NCI-H1105 (cell line): ENCODE measurements at places on chromosomes 16 and 17.
A peak's percentile ranks its signal among the peaks of the same experiment; 100 is the strongest.

- no peak for DNase-seq
Observed at GRCh38 chr16:56950881-56951771, 10.6 kb upstream of the CETP start.

DNA sequence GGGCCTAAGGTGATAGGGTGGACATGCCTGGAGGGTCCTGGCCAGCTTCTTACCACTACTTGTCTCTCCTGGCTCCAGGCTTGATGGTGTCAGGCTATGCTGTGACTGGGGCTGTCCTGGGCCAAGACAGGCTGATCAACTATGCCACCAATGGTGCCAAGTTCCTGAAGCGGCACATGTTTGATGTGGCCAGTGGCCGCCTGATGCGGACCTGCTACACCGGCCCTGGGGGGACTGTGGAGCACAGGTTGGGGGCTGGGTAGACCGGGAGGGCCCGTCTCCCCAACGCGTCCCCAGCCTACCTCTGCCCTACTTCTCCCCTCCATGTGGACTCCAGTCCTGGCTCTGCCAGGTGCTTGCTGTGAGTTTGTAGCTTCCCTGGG is 4.5 kb downstream of the SPATA20 start:
- no peak for DNase-seq

DNA sequence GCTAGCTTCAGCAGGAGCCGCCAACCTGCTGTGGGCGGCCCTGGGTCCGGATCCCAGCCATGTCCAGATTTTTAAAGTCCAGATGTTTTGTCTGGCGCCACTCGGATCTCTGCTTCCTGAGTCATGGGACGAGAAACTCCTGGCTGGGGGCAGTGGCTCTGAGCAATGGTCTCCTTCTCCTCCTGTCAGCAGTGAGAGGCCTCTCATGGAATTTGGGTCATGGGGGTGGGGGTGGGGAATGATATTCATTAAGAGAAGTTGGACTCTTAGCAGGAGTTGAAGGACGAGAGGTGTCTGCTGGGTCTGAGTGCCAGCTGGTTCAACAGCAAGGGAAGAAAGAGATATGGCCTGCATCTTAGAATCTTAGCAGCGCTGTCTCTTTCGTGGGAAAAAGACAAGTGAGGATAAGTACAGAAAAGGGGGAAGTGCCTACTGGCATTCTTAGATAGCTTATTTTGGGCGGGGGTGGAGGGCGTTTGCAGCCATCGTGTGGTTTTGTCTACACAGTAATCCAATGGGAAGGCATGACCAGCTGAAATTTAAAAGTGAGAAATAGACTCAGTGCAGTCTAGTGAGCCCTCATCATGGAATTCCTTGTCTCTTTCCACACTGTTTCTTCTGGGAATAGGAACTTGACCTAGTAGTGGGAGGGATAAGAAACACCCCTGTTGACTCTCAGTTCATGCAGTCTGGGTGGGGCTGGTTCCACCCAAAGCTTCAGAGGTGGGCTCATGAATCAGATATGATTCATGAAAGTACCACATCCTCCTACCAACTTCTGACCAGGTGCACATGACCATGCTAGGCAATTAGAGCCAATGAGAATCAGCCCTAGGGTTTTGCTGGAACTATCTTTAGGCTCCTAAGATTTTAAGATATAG is 80.5 kb downstream of the MYH13 start:
- DNase-seq: no peak

DNA sequence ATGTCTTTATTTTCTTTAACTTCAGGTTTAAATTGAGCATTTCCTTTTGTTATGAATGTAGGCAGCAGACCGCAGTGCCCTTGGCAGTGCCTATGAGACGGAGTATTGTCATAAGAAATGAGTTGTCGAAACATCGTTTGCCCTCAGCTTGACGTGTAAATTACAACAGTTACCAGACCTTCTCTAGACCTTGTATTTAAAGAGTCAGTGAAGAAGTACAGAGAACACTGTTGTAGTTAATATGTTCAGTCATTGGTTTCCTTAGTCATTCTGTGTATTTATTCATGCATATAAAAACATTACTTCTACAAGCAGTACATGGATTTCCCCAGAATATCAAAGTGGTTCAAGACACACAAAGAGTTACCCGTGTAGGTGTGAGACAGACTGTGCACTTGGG is 19.0 kb downstream of the IRF8 start:
- DNase-seq: no peak

- DNase-seq: no peak
Observed at GRCh38 chr16:80330803-80331202, 210.0 kb upstream of the DYNLRB2 start.

DNA sequence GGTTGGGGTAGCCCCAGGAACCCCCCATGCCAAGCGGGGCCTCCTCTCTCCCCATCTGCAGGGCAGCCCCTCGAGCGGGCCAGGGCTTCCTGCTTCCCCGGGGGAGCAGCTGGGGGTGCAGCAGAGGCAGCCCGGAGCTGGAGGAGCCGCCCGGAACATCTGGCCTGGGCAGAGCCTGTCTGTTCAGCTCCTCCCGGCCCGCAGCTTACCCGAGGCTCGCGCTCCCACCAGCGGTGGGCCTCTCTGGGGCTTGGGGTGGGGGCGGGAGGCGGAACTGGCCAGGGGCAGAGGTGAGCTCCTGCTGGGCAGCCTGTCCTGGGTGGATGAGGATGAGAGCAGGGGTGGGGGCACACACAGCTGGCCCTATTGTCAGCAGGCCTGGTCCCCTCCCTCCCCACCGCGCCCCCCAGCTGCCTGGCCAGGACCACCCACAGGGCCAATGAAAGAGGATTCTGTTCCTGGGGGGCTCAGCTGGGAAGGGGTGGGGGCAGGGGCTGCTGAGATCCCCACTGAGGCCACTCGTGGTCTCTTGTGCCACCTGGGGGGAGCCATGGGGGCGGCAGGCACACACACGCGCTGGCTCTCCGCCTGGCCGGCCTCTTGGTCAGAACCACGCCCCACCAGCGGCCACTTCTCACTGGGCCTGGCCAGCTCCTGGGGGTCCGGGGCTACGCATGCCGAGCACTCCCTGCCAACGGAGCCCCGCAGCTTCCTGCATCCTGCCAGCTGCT is 34.7 kb downstream of the BAHCC1 start:
- DNase-seq: no peak

DNA sequence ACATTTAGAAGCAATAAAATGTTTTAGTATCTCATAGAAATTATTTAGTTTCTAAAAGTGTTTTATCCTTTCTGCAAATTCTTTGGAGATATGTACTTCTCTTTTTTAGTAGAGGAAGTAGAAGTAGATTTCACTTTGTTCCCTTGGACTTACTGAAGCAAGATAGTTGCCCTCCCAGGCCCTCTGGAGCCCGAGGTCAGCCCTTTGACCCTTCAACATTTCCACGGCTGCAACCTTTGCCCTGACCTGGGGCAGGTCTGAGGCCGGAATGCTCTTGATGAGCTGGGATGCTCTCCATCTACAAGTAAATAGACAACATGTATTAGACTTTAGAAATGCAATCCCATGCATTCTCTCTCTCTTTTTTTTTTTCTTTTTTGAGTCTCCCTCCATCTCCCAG is 167.5 kb downstream of the CDK5R1 start:
- no peak for DNase-seq

DNA sequence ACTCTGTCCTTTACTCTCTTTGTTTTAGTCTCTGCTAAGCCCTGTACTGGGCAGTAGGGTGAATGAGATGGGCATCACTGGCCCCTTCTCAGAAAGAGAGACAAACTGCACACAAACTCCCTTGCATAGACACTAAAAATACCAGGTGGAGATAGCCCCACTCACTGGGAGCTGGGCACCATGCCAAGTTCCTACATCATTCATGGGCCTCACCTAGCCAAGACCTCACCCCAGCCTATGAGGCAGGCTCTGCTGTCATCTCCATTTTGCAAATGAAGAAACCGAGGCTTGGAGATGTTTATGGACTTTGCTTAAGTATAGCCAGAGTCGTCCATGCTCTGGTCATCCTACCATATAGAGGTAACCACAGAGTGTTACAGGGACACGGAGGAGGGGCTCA is 499.8 kb upstream of the CDH11 start:
- DNase-seq: peak; percentile 7

GRCh38 chr16:13961099-13961811 is 41.3 kb downstream of the ERCC4 start:
- DNase-seq: no peak

DNA sequence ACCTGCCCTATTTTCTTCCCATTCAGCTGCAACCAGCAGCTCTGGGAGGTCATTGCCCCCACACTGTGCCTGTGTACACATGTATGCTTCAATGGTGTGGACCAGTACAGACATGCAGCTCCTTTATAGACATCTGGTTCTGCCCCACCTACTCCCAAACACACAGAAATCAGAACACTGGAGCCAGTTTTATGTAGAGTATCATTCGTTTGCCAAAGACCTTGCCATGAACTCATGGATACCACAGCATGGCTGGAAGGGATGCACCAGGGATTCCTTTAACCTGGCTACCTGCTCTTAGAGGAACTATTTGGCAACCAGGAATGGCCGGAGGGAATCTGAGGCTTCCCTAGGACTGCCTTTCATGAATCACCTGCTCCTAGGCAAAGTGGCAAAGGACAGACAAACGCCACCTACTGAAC is 60.4 kb downstream of the ZFHX3 start:
- no peak for DNase-seq

DNA sequence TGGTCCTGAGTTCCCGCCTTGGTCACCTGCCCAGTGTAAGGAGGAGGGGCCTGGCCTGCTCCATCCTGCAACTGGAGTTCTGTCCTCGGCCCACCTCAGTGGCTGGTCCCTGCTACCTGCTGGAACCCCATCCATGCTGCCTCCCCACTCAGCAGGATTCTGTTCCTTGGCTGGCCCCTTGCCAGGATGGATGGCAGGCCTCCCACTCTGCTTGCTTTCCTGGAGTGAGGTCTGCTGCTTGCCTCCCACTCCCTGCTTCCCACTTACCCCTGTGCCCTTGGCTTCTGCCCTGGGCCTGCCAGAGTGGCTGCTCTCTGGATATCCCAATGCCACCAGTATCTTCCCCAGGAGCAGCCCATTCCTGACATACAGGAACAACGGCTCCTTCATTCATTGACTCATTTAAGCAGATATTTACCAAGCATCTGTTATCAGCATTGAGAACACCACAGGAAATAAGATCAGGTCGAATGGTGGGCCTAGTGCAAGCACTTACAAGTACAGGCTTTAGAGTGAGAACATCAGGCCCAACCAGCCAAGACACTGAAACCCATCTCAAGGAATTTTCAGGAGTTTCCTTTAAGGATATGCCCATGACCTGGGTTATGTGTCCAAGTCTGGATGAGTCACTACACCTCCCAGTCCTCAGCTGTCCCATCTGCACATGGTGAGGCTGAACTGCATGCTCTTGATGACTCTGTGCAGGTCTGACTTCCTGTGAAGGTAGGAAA is 17.0 kb upstream of the RPRML start:
- no peak for DNase-seq

DNA sequence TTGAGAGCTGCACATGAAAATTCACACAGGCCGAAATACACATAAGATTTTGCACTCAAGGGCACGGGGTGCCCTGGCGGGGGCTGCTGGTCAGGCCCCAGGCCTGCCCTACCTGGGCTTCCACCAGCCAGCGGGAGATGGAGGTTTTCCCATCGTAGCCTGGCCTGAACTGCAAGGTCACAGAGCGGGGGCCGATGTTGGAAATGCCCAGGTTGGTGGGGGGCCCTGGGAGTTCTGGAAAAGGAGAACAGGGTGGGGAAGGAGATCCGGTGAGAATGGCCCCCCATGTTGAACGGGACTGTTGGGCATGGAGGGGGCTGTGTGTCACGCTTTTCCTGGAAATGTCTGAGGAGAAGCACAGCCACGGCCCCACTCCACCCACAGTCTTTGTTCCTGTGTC is 87.3 kb upstream of the CDC42EP4 start:
- no peak for DNase-seq

DNA sequence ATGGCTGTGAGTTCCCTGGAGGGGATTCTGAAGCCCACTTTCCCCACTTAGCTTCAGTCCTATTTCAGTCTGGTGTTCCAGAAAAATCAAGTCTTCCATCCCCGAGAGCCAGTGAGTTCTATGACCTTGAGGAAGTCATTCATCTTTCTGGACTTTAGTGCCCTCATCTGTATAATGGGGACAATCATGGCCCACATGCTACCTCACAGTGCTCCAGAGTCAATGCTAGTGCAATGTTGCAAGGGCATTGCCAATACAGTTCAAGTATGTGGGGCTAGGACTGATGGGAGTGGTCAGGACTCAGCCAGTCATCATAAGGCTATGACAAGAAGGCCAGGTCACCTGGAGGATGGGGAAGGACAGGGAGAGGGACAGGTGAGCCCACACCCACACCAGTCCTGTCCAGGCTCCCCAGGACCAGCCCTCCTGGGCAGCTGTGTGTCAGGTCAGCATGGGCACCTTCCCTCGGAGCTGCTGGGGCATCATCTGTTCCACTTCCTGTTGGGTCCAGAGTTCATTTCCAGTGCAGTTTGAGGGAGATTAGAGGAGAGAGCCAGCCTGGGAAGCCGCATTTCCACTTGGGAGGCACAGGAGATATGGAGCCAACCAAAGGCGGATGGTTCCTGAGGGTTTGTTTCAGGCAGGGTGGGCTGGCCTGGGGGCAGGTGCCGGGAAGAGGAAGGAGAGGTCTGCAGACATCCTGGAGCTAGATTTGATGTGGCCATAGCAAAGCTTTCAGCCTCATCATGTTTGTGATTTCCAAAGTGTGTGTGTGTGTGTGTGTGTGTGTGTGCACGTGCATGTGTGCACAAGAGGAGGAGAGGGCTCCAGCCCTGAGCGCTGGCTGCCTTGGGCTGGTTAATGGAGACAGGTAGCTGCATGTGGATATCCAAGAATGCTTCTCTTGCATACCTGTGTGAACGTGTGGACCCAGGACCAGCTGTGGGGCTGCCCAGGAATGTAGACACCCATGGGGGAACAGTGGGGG is 3.9 kb upstream of the WNT9B start:
- DNase-seq: no peak

DNA sequence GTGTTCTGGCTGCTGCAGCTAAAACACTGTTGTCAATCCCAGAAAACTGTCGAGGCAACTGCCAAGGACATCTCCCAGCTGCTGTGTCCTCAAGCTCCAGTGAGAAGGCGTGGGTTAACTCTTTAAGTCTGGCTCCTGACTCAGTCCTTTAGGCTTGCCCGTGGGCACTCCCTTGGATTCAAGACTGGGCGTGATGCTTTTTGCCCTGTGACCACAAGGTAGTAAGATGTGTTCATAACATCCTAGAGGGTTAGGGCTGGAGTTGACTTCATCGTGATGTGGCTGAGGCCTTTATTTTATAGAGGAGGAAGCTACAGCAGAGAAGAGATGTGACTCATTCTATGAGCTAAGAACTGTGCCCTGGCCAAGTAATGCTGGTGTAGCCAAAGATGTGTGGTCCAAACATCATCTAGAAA is 50.9 kb upstream of the TEKT3 start:
- DNase-seq: no peak
